ENCODE measurements at places on chromosomes 2 and 18.

- DNase-seq = no peak
Observed at GRCh38 chr2:221521233-221521845, 50.8 kb downstream of the EPHA4 start.

GRCh38 chr18:12839526-12840196 is 44.4 kb downstream of the PTPN2 start:
- DNase-seq = no peak

DNA sequence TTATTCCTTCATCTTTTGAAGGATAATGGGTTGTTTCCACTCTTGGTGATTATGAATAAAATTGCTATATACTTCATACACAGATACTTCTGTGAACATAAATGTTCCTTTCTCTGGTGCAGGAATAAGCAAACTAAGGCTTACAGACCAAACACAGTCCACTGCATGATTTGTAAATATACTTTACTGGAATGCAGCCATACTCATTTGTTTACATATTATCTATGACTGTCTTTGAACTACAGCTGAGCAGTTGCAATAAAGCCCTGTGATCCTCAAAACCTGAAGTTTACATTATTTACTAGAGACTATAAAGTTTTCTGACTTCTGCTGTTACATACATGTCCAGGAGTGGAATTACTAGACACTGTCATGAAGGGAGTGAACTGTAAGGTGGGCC is 381.0 kb upstream of the CNTNAP5 start:
- DNase-seq = no peak

DNA sequence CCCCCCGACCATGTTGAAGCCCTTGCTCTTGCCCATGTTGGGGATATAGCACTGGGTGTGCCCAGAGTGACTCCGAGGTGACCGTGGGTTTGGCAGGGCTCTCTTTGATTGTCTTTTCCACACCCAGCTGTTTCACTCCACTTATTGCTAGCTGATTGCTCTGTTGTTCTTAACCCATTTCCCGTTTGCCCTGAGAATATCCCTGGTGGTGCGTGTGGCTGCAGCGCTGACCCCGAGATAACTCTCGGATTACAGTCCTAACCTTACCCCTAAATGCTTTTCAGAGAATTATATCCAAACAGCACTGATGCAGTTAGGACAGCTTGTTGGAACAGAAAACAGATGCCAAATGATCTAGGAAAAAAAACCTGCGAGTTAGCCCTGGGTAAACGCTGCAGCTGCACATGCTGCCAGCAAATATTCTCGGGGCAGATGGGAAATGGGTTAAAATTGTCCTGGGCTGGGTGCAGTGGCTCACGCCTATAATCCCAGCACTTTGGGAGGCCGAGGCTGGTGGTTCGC is 34.3 kb upstream of the SNORC start:
- no peak for DNase-seq

GRCh38 chr2:138997346-138997745 is 217.2 kb upstream of the NXPH2 start:
- no peak for DNase-seq
